A673 (cell line): ENCODE measurements at places on chromosomes 2 and 18.

GRCh38 chr2:33033606-33034081 is 86.9 kb downstream of the LTBP1 start:
- H3K27ac ChIP-seq = no peak overlapping the region
- H3K36me3 ChIP-seq = no peaks in the 10 kb centered on the region

- no peak overlapping the region for H3K27ac ChIP-seq
- no peak for DNase-seq
- no peak overlapping the region for H3K4me3 ChIP-seq
Measured at GRCh38 chr2:80530442-80531064, 226.0 kb upstream of the LRRTM1 start.

GRCh38 chr18:24683925-24684324 is 223.5 kb downstream of the HRH4 start:
- H3K4me3 ChIP-seq = no peak overlapping the region
- no peak overlapping the region for H3K27ac ChIP-seq

- peaks cover 4% of the 10 kb centered on the region for H3K4me1 ChIP-seq
- H3K27ac ChIP-seq = no peak overlapping the region
- no peak for DNase-seq
Measured at GRCh38 chr2:44135771-44136170, 32.9 kb upstream of the PPM1B start.

GRCh38 chr2:80393991-80394390 is 89.4 kb upstream of the LRRTM1 start:
- no peak for DNase-seq
- no peaks in the 10 kb centered on the region for H3K27me3 ChIP-seq
- H3K27ac ChIP-seq = no peak overlapping the region
- H3K36me3 ChIP-seq = no peaks in the 10 kb centered on the region
- H3K4me1 ChIP-seq = no peaks in the 10 kb centered on the region
- no peak overlapping the region for H3K4me3 ChIP-seq

DNA sequence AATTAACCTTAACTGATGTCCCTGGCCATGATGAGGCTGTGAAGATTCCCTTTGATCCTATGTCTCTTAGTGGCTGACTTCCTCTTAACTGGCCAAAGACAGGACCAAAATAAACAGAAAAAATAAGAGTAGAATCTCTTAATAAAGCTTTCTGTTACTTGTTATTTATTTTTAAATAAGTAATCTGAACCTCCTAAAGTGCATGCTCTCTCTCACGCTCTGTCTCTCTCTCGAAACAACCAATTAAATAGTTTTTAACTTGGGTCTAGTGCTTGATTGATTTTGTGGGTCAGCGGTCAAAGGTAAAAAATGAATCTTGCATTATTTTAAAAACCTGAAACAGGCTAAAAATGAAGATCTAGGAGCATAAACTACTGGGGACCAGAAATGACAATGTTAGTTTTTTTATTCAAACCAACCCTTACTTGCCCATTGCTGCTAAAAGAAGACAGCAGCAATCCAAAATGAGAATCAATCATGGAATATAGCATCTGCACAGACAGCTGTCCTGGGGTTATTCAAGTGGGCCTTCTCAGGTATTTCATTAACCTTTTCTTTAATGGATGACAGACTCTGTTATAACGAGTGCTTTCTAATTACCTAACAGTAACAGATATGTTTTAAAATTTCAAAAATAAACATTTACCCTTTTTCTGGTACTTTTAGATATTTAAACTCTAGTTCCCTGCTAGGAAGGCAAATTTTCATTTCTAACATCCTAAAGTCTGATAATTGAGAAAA is 11.2 kb downstream of the GAREM1 start:
- H3K4me1 ChIP-seq = peaks cover 7% of the 10 kb centered on the region
- no peaks in the 10 kb centered on the region for H3K36me3 ChIP-seq
- no peak overlapping the region for H3K27ac ChIP-seq
- H3K4me3 ChIP-seq = no peak overlapping the region
- no peaks in the 10 kb centered on the region for H3K27me3 ChIP-seq
- DNase-seq = no peak

GRCh38 chr2:240820607-240821428 is 799 bp upstream of the KIF1A start:
- H3K4me3 ChIP-seq = peak overlapping the region; percentile 86
- H3K27ac ChIP-seq = peak overlapping the region; percentile 82
- H3K27me3 ChIP-seq = peaks cover 19% of the 10 kb centered on the region

GRCh38 chr2:150909090-150909489 is 352.6 kb downstream of the RBM43 start:
- DNase-seq = no peak
- no peak overlapping the region for H3K4me3 ChIP-seq
- H3K36me3 ChIP-seq = no peaks in the 10 kb centered on the region
- H3K27ac ChIP-seq = no peak overlapping the region

- H3K4me1 ChIP-seq = no peaks in the 10 kb centered on the region
- no peak overlapping the region for H3K4me3 ChIP-seq
- no peak for DNase-seq
- no peaks in the 10 kb centered on the region for H3K27me3 ChIP-seq
Measured at GRCh38 chr18:6150430-6150829, 255.1 kb upstream of the TMEM200C start.

- H3K27me3 ChIP-seq = no peaks in the 10 kb centered on the region
- no peak for DNase-seq
- H3K4me1 ChIP-seq = no peaks in the 10 kb centered on the region
- H3K36me3 ChIP-seq = no peaks in the 10 kb centered on the region
- H3K27ac ChIP-seq = no peak overlapping the region
Measured at GRCh38 chr18:36912887-36913286, 84.0 kb downstream of the KIAA1328 start.

DNA sequence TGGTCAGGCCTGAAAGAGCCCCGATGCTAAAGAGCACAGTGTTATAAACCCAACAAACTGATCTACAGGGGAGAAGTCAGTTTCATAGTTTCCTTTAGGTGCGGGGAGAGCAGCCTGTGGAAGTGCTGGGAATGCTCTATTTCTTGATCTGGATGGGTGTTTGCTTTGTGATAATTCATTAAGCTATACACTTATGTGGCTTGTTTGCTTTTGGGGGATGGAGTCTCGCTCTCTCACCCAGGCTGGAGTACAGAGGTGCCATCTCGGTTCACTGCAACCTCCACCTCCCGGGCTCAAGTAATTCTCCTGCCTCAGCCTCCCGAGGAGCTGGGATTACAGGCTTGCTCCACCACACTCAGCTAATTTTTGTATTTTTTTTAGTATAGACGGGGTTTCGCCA is 30.1 kb upstream of the CEP68 start:
- DNase-seq = no peak
- H3K4me3 ChIP-seq = no peak overlapping the region
- no peaks in the 10 kb centered on the region for H3K27me3 ChIP-seq
- peaks cover 7% of the 10 kb centered on the region for H3K4me1 ChIP-seq
- peaks cover 17% of the 10 kb centered on the region for H3K36me3 ChIP-seq
- no peak overlapping the region for H3K27ac ChIP-seq

DNA sequence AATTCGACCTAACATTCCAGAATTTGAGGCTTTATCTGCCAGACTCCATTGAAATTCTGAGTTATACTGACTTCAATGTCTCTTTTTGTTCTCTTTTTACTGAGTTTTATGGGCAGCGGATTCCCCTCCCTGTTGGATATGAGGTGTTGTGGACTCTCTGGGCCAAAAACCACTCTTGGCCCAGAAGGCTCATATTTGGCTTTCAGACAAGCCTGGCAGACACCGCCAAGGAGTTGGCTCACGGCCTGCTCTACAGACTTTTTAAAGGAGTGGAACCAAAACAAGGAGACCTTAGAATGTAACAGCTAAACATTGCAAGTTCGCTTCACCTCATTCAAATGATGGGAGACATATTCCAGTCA is 206.4 kb upstream of the NCKAP5 start:
- H3K4me3 ChIP-seq = no peak overlapping the region
- H3K27me3 ChIP-seq = no peaks in the 10 kb centered on the region
- H3K36me3 ChIP-seq = no peaks in the 10 kb centered on the region
- H3K27ac ChIP-seq = no peak overlapping the region

GRCh38 chr2:6828299-6828584 is 37.5 kb downstream of the CMPK2 start:
- no peaks in the 10 kb centered on the region for H3K36me3 ChIP-seq
- no peak overlapping the region for H3K4me3 ChIP-seq
- no peaks in the 10 kb centered on the region for H3K27me3 ChIP-seq
- peak overlapping the region; percentile 41 for H3K27ac ChIP-seq
- DNase-seq = peak; percentile 75
- peaks cover 14% of the 10 kb centered on the region for H3K4me1 ChIP-seq
